ENCODE measurements at places on chromosomes 2 and 18. TPM values are rescaled to one million over a fixed set of nuclear protein-coding genes. Genes with fewer than 3 reads are reported as not detected.

DNA sequence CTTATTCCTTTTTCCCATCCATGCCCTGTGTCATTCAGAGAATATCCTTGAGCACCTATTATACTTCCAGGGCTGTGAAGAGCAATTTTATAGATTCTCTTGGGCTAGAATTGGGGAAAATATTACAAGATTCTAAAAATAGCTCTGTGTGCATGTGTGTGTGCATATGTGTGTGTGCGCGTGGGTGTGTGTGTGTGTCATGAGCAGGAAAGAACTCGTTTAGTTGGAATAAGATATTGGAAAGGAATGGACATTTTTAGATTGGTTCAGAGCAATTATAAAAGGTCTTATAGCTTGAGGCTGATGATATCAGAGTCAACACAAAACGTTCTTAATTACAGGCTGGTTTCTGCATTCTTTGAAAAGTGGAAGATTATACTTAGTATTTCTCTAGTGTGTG, 212.1 kb upstream of the COPS8 start:
- no peak for DNase-seq

FKBP7 gene
- 41.7 TPM for total RNA-seq

DNA sequence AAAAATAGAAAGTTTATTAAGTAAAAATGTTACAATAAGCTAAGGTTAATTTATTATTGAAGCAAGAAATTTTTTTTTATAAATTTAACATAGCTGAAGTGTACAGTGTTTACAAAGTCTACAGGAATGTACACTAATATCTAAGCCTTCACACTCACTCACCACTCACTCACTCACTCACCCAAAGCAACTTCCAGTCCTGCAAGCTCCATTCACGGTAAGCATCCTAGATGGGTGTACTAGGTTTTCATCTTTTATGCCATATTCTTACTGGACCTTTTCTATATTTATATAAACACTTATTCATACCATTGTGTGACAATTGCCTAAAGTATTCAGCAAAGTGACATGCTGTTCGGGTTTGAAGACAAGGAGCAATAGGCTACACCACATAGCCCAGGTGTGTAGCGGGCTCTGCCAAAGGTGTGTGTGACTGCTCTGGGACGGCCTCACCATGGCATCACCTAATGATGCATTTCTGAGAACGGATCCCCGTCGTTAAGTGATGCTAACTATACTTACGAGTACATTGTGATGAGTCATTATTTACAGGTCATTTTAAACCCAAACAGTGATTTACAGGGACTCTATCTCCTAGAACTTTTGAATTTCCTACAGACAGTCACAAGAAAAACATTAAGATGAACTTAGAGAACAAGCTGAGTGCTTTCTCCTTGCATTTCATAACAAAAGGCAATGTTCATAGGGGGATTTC, 76.3 kb upstream of the ID2 start:
- no peak for DNase-seq

GRCh38 chr2:140701726-140702125, 1429.1 kb downstream of the LRP1B start:
- no peak for DNase-seq

DNA sequence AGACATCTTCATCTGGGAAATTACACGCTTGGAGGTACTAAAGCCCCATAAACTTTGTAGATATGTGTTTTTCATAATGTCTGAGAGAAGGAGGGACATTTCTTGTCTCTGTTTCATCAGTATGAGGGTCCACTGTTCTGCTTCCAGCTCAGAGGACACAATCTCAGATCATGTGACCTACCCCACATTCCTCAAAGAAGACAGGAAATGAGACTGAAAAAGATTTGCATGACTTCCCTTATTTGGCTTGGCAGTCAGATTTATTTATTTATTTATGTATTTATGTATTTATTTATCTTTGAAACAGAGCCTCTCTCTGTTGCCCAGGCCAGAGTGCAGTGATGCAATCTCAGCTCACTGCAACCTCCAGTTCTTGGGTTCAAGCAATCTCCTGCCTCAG, 463.7 kb upstream of the RGPD4 start:
- no peak for DNase-seq

- no peak for DNase-seq
Observed at GRCh38 chr2:176161825-176162626, 4.9 kb downstream of the HOXD3 start.

- DNase-seq: no peak
Observed at GRCh38 chr2:24588294-24588693, 97.2 kb downstream of the NCOA1 start.

GRCh38 chr2:64371727-64372126, 82.2 kb upstream of the LGALSL start:
- no peak for DNase-seq

PMS1 gene
- total RNA-seq: 37.1 TPM

- DNase-seq: no peak
Observed at GRCh38 chr18:35971661-35972196, 750 bp upstream of the RMP24 start.

GRCh38 chr2:210429403-210430137, 47.0 kb downstream of the LANCL1 start:
- DNase-seq: no peak

DNA sequence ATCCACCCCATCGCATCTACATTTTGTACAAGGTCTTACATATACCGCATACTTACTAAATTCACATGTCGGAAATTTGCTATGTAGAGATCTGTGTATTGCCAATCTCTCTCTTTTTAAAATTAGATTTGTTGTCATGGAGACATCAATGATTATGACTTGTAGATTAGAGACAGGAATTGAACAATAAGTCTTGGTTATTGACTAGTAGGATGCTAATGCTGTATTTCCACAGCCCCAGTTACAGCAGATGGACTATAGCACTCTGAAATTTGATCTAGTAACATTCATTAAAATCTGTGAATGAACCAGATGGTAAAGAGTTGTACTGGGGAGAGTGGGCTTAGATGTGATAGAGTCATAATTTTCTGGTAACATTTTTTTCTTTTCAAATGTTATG, 805.7 kb downstream of the SLC4A3 start:
- DNase-seq: no peak

CENPA gene
- 2.6 TPM for total RNA-seq

UGT1A3 gene
- not detected for total RNA-seq

DNA sequence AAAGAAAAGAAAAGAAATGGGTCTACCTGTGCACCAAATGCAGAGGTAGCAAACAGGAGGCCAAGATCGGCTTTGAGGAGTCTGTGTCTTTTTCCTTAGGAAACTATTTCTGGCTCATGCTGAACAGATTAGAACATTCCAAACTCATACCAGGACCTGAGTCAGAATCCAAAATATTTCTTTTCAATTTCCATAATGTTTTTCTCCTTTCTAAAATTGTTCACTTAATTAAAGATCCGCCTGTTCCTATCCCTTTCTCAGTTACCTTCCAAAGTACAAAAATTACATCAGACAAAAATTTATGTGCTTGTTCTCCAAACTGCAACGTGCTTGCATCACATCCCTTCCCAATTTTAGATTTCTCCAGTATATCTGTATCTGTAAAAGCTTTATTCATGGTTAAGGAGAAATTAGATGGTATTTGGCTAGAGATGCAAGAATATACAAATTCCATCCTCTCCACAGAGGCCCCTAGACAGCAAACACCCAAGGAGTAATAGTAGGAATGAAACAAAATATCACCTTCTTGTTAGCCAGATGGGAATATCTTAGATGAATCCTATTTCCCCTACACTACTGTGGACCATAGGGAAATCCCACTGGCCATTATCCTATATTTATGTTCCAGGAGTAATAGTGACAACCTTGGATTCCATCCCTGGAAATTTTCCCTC, 130.6 kb downstream of the LNPK start:
- DNase-seq: no peak

GRCh38 chr2:170461889-170462288, 253.2 kb upstream of the SP5 start:
- no peak for DNase-seq

GRCh38 chr2:206915121-206915520, 24.2 kb upstream of the CPO start:
- no peak for DNase-seq

DNA sequence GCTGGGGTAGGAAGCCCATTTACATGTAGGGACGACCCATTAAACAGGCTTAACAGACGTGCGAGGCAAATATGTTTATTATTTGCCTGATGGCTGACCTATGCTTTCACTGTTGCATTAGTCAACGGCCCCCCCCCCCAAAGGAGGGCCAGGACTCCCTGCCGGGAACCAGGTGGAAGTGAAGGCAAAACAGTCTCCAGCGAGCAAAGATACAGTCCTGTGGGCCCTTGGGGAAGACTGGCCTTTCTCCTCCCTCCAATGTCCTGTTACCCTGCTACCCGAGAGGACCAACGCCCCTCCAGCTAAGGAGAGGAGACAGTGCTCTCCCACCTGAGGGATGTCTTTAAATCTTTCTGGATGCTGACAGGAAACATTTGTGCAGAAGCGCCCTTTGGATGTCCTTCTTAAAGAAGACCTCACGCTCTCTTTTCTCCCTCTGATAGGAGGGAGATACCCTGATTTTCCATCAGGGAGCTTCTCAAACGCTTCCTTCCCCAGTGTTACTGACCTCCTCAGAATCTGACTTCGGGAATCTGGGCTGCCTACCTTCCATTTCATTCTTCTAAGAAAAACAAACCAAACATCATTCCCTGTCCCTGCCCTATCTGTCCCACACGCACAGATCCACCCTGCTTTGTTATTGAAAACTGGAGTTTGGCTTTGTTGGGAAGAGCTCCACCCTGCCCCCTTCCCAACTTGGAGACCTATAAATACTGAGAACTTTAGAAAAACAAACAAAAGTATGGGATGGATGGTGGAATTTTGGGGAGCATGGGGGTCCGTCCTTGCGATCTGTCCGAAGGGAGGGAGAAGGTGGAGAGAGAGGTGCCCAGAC, 135.9 kb upstream of the SIX3 start:
- no peak for DNase-seq

- no peak for DNase-seq
Observed at GRCh38 chr2:123993728-123994323, 31.3 kb upstream of the CNTNAP5 start.

- no peak for DNase-seq
Observed at GRCh38 chr2:159163930-159164329, 122.6 kb downstream of the WDSUB1 start.

PHLPP1 gene
- 9.3 TPM for total RNA-seq

DYSF gene
- 112 TPM for total RNA-seq

CTAGE1 gene
- 0.12 TPM for total RNA-seq

KCNS3 gene
- total RNA-seq: 0.41 TPM

DNA sequence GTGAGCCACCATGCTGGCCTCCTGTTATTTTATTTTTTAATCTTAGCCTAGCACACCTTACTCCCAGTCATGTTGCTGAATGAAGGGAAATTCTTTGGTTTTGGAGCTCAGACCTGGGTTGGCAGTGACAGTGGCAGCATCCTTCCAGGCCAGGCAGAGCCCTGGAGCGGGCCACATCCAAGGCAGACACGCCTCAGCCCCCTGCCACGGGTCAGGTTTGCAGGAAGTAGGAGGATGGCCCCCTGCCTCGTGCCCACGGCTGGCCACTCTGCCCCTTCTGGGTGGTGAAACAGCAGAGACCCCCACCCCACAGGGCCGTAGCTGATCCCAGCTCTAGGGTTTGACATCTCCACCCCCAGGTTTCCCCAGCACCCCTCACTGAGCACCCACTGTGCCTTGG, 11.7 kb downstream of the EFHD1 start:
- DNase-seq: no peak

- DNase-seq: no peak
Observed at GRCh38 chr2:119592436-119592835, 48.2 kb downstream of the CFAP221 start.

POLE4 gene
- 47.2 TPM for total RNA-seq

KYNU gene
- not detected for total RNA-seq

DNA sequence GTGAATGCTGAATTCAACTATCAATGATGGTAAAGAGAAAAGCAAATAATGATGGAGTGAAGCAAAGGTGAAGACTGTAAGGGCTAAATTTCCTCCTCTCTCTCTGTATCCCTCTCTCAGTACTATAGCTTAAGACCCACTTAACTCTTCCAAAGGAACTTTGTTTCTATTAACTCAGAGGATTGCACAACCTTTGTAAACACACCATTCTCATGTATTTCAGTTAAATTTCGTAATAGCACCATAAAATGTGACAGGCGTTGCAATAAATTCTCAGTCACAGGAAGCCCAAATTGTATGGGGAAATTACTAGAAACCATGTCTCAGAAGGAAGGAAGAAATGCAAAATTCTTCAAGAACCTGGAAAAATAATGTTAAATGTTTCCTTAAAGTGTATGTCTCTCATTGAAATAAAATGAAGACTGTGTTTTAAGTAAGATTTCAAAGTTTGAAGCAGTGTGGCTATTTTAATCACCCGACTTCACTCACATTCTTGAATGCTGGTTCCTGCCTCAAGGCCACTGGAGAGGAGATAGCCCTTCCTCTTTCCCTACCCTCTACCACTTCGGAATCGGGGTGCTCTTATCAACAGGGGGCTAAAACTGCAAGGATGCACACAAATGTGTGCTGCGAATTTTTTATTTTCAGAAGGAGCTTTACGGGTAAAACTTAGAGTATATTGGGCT, 112.1 kb downstream of the FTCDNL1 start:
- DNase-seq: no peak

- DNase-seq: no peak
Observed at GRCh38 chr18:11219571-11219970, 70.2 kb upstream of the PIEZO2 start.

GRCh38 chr2:171402906-171403580, 30.7 kb downstream of the METTL8 start:
- DNase-seq: no peak

DNA sequence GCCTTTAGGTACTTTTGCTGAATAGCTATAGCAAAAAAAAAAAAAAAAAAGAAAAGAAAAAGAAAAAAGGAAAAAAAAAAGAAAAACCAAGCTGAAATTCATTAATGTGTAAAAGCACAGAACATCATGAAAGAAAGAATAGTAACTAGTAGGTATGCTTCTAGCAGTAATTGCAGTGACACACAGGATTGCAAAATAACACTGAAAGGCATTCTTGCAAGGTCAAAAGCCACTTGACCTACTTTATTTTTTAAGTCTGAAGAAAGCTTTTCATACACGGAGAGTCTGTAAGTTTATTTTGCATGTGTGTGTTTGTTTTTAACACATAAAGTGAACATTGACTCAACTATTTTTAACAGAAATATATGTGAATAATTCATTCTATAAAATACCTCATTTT, 54.4 kb downstream of the DOK6 start:
- DNase-seq: no peak
